ENCODE measurements at places on chromosomes 7 and 10. TPM values are rescaled to one million over a fixed set of nuclear protein-coding genes. Genes with fewer than 3 reads are reported as not detected.

DNA sequence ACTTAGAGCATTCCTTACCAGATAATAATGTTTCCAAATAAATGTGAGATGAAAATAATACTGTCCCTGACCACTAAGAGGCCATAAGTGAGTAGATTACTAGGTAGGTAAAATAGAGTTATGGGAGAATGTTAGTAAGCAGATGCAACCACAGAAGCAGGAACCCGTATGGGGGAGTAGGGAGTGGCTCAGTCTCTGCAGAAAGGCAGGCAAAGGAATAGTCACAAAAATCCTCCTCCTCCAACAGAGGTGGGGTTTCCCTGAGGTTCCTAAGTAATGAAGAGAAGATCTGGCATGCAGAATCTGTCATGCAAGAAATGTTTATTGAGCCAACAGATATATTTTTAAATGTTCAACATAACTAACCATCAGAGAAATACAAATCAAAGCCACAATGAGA lies 9.0 kb upstream of the YAE1 start:
- no peaks in the 10 kb centered on the region for H3K36me3 ChIP-seq
- no peak overlapping the region for H3K27ac ChIP-seq
- DNase-seq: no peak
- H3K4me1 ChIP-seq: peaks cover 11% of the 10 kb centered on the region

DNA sequence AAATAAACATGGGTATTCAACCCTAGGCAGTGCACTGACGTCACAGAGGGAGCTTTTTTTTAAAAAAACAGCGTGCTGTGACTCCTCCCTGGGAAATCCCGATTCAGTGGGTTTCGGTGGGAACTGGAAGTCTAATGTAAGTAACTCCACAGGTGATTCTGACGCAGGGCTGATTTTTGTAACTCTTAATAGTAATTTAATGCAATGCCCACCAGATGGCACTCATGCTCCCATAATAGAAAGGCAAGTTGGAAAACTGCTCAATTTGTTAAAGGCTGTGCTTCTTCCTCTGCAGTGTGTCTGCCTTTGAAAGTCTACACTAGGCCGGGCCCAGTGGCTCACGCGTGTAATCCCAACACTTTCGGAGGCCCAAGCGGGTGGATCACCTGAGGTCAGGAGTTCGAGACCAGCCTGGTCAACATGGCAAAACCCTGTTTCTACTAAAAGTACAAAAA lies 10.9 kb upstream of the RSU1 start:
- no peak overlapping the region for H3K27ac ChIP-seq
- peaks cover 4% of the 10 kb centered on the region for H3K36me3 ChIP-seq
- no peaks in the 10 kb centered on the region for H3K4me1 ChIP-seq

DNA sequence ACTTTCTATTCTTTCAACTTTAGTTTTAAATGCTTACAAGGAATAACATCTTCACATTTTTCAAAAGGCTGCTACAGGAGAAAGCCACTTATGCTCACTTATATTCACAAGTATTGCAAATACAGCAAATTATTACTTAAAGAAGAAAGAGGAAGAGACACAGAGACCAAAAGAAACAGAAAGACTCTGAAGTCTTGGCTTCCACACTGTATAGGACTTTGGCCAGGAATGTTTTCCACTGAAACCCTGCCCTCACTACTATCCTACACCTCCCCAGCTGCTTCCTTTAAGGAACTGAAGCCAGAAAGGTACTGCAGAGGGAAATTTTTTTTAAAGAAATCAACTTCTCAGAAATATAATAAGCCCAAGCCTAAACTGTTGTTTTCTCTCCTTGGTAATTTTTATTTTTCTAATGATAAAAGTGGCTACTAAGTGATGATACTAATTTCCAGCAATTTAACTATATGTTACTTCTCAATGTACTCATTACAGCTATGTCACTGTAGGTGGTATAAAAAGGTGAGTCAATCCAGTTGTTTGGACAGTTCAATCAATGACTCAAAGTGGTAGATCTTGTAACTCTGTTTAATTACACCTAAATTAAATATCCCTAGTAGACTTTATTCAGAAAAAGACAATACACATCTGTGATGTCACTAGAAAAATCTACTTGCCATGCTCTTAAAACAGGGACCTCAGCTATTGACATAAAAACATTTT lies 231.6 kb downstream of the GRM8 start:
- H3K27me3 ChIP-seq: peaks cover 36% of the 10 kb centered on the region
- H3K4me1 ChIP-seq: peaks cover 3% of the 10 kb centered on the region
- H3K4me3 ChIP-seq: no peak overlapping the region
- H3K36me3 ChIP-seq: no peaks in the 10 kb centered on the region
- H3K27ac ChIP-seq: no peak overlapping the region
- no peak for DNase-seq

- H3K4me1 ChIP-seq: peaks cover 4% of the 10 kb centered on the region
- no peaks in the 10 kb centered on the region for H3K36me3 ChIP-seq
- no peak for DNase-seq
Observed at GRCh38 chr7:155973451-155973997, 161.3 kb upstream of the SHH start.

GRCh38 chr10:96765406-96766240 lies 45.3 kb upstream of the PIK3AP1 start:
- H3K27ac ChIP-seq: no peak overlapping the region
- no peak overlapping the region for H3K4me3 ChIP-seq
- no peaks in the 10 kb centered on the region for H3K36me3 ChIP-seq
- no peaks in the 10 kb centered on the region for H3K4me1 ChIP-seq

- DNase-seq: no peak
- peaks cover 22% of the 10 kb centered on the region for H3K27me3 ChIP-seq
- H3K4me1 ChIP-seq: peaks cover 7% of the 10 kb centered on the region
- H3K4me3 ChIP-seq: no peak overlapping the region
- no peak overlapping the region for H3K27ac ChIP-seq
Observed at GRCh38 chr10:77398558-77398957, 239.1 kb downstream of the KCNMA1 start.

DNA sequence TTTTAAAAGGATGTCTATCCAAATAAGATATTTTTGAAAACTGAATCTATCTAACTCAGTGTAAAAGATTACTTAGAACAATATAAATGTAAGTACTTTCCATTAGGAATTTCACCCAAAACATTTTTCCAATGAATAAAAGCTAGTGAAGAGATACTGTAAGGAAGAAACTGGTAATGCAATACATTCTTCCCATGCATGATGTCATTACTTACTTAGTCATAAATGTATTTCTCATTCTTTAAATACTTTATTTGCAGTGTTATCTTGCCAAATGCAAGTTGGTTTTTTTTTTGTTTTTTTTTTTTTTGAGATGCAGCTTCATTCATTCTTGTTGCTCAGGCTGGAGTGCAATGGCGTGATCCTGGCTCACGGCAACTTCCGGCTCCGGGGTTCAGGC lies 265.6 kb downstream of the PHF14 start:
- H3K27ac ChIP-seq: no peak overlapping the region
- no peak overlapping the region for H3K4me3 ChIP-seq
- no peak for DNase-seq
- H3K4me1 ChIP-seq: no peaks in the 10 kb centered on the region
- H3K36me3 ChIP-seq: no peaks in the 10 kb centered on the region
- no peaks in the 10 kb centered on the region for H3K27me3 ChIP-seq

DNA sequence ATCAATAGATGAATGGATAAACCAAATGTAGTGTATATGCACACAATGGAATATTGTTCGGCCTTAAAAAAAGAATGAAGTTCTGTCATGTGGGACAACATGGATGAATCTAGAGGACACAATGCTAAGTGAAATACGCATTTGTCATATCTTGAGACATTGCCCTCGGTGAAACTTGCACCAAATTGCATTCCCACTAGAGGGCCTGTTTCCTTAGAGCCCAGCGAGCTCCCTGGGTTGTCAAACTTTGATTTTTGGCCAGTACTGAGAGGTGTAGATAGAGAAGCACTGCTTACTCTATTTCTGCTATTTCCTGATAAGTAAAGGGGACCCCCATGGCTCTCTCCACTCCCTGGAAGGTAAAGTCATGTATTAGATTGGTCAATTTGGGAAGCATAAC lies 157.1 kb downstream of the GPAM start:
- H3K4me3 ChIP-seq: no peak overlapping the region
- H3K27ac ChIP-seq: no peak overlapping the region
- DNase-seq: no peak
- no peaks in the 10 kb centered on the region for H3K27me3 ChIP-seq
- peaks cover 4% of the 10 kb centered on the region for H3K36me3 ChIP-seq
- no peaks in the 10 kb centered on the region for H3K4me1 ChIP-seq

GRCh38 chr7:156158693-156159092 lies 346.4 kb upstream of the SHH start:
- H3K4me3 ChIP-seq: no peak overlapping the region
- no peak for DNase-seq
- no peak overlapping the region for H3K27ac ChIP-seq
- H3K4me1 ChIP-seq: peaks cover 10% of the 10 kb centered on the region
- peaks cover 24% of the 10 kb centered on the region for H3K27me3 ChIP-seq

DNA sequence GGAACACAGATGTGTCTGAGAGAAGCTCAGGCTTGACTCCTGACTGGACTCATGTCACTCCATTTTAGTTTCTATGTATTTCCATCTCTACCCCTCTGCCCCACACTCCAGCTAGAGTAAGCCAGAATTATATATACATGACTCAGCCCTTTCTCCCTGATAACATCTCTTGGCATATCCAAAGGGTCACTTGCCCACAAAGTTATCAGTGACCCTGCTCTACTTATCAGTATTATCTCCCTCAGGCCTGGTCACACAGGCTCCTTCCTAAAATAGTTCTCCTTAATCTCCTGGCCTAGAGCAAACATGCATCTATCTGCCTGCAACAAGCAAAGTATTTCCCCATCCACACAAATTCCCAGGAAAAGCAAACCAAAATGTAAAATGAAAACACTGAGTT lies 598.3 kb downstream of the SUGCT start:
- H3K4me1 ChIP-seq: no peaks in the 10 kb centered on the region
- no peaks in the 10 kb centered on the region for H3K27me3 ChIP-seq
- H3K4me3 ChIP-seq: no peak overlapping the region

- H3K27ac ChIP-seq: no peak overlapping the region
- H3K36me3 ChIP-seq: no peaks in the 10 kb centered on the region
- H3K4me1 ChIP-seq: peaks cover 5% of the 10 kb centered on the region
- DNase-seq: no peak
Observed at GRCh38 chr10:57723305-57723704, 544.4 kb downstream of the IPMK start.

DNA sequence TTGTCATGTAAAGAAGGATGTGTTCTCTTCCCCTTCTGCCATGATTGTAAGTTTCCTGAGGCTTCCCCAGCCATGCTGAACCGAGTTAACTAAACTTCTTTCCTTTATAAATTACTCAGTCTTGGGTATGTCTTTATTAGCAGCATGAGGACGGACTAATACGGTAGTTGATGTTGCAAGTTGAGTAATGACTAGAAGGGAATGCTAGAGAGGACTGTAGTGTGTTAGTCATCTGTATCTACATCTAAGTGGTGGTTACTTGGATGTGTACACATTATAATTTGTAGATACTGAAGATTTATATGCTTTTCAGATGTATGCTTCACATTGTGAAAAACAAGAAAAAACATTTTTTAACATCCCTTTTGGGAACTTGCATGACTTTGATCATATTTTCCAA lies 244.6 kb downstream of the POLR1F start:
- H3K36me3 ChIP-seq: no peaks in the 10 kb centered on the region
- DNase-seq: no peak
- no peak overlapping the region for H3K27ac ChIP-seq

- no peak overlapping the region for H3K27ac ChIP-seq
- H3K36me3 ChIP-seq: no peaks in the 10 kb centered on the region
- no peaks in the 10 kb centered on the region for H3K27me3 ChIP-seq
- no peak for DNase-seq
- H3K4me3 ChIP-seq: no peak overlapping the region
Observed at GRCh38 chr10:85650791-85651496, 715.7 kb downstream of the GRID1 start.

Gene BMPER
- total RNA-seq: not detected

Gene SSMEM1
- not detected for total RNA-seq

Gene RGR
- total RNA-seq: 0.23 TPM

Gene CPA1
- not detected for total RNA-seq

Gene STEAP1B
- 9.5 TPM for total RNA-seq

Gene RTKN2
- 27.5 TPM for total RNA-seq

Gene CPED1
- 4.3 TPM for total RNA-seq

Gene CDK13
- total RNA-seq: 53.8 TPM

Gene ANKRD2
- total RNA-seq: not detected
